ENCODE measurements at places on chromosomes 12 and 14.

- no peak for DNase-seq
These were observed 771 bp downstream of the DAAM1 start for GRCh38 chr14:59189091-59189785.

GRCh38 chr12:25126746-25127145 lies 68.2 kb downstream of the DNAI7 start:
- no peak for DNase-seq

GRCh38 chr12:120115066-120115465 lies 1.5 kb downstream of the RAB35 start:
- DNase-seq = no peak

DNA sequence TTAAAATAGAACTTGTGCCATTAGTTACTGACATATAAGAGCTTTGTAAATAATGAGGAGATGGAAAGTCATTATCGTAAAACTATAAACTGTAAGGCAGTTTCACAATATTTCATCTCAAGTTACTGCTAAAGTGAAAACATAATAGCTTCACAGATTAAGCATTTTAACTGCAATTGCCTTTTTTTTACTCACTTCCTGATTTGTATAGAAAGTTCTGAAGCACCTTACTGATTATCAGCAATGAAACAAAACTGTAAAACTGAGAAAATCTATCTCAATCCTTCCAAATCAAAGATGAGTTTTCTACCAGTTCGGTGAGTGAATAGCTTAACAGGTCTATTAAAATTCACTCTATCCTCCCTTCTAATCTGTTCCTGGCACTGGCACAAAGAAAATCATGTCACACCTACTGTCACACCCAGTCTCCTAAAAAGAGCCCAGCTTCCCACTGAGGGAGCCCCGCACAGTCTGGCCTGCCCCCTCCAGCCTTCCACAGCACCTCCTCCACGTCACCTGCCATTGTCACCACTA lies 161.4 kb upstream of the ABCD2 start:
- no peak for DNase-seq

- DNase-seq = no peak
These were observed 114.6 kb downstream of the FOXN3 start for GRCh38 chr14:89302396-89302950.

GRCh38 chr12:105053116-105053572 lies 31.1 kb downstream of the ALDH1L2 start:
- peak; percentile 41 for DNase-seq

GRCh38 chr12:124094188-124094587 lies 121.2 kb downstream of the ZNF664 start:
- DNase-seq = no peak

DNA sequence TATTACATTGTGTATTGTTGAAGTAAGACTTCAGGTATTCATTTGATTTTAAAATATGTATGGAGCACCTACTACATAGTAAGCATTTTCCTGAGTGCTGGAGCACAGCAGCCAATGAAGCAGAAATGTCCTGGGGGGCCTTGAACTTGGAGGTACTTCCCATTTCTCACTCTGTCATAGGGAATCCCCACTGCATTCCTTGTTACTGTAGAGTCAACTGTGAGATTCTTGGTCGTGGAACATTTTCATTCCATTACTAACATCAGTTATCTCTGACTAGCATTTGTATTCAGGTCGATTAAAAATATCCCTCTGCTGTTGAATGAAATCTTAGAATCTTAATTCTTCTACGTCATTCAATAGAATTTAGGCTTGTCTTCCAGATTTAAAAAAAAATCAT lies 66.7 kb downstream of the PDE3A start:
- no peak for DNase-seq

DNA sequence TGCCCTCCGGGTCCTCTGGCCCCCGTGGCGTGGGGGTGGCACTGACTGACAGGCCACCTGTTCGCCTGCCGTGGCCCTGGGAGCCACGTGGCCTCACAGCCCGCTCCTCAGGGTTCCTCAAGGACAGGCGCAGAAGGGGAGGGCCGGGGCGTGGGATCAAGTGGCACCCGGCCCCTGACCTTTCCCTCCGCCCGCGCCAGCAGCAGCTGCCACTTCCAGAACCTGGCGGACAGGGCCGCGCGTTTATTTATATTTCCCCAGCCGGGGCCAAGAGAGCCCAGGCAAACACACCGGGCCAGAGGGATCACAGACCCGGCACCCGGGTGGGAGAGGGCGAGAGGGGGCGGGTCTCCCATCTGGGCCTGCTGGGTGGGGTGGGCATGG lies 92.6 kb downstream of the RFLNA start:
- DNase-seq = no peak

DNA sequence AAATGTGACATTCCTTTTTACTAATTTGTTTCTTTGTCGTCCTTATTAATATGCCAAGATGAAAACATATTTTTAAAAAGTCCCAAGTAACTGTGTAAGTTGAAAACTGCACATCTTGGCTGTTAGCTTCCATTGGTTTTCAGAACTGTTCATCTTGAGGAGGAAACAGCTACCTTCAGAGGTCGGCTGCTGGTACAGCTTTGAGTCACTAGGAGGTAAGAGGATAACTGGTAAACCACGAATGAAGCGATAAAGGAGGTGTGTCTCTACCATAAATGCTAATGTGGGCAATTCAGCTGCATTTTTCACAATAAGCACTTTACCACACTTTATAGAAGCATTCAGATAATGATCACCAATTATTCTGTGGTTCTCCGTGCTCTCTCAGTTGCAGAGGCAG lies 137.5 kb upstream of the KRAS start:
- DNase-seq = no peak

- no peak for DNase-seq
These were observed 221.5 kb upstream of the HMGA2 start for GRCh38 chr12:65602610-65603295.

DNA sequence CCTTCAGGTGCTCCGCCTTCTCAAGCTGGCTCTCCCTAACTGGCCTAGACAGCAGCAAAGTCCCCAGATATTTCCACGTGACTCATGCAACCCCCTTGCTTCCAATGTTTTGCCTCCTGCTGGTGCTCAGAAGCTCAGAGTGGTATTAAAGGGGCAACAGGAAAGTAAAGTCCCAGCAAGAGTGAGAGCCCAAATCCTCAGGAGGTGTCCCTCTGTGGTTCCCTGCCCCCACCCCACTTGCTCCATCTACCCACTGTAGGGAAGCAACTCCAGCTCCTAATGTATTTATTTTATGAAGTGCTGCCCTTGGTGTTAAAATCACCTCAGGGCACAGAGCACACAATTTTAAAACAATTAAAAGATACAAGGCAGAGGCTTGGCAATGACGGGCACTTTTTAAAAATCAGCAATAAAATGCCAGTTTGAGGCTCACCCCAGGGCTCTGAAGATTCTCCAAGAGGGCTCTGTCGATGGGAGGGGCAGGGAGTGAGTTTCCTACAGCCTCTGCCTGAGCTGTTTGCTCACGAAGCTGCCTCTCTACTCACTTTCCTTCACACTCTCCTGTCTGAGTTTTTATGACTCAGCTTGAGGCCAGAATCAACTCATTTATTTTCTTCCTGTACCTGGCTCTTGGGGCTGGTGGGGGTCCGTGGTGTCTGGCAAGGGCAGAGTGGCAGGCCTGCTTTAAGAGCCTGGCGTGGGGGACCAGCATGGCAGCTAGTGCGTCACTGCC lies 81.9 kb upstream of the MAX start:
- no peak for DNase-seq

DNA sequence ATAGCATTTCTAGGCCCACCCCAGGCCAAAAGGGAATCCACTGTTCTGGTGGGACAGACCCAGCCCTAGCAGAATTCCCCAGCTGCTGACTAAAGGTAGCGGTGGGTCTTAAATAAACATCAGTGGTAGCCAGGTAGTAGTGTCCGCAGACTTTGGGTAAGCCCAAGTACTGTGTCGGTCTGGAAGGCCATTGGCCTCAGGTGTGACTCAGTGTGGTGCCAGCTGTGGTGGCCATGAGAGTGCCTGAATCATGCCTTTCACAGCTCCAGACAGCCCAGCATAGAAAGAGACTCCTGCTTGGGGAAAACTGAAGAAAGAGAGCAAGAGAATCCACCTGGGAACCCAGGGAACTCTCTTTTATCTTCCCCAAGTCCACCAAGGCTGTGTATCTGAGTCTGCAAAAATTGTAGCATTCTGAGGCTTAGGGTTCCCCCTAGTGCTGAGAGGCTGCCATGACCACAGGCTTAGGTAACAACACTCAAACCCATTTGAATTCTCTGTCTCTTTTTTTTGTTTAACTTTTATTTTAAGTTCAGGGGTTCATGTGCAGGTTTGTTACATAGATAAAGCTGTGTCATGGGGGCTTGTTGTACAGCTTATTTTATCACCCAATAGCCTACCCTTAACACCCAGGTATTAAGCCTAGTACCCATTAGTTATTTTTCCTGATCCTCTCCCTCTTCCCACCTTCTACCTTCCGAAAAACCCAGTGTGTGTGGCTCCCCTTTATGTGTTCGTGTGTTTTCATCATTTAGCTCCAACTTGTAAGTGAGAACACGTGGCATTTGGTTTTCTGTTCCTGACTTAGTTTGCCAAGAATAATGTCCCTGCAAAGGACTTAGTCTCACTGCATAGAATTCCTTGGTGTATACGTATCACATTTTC lies 16.7 kb upstream of the CD163L1 start:
- no peak for DNase-seq

DNA sequence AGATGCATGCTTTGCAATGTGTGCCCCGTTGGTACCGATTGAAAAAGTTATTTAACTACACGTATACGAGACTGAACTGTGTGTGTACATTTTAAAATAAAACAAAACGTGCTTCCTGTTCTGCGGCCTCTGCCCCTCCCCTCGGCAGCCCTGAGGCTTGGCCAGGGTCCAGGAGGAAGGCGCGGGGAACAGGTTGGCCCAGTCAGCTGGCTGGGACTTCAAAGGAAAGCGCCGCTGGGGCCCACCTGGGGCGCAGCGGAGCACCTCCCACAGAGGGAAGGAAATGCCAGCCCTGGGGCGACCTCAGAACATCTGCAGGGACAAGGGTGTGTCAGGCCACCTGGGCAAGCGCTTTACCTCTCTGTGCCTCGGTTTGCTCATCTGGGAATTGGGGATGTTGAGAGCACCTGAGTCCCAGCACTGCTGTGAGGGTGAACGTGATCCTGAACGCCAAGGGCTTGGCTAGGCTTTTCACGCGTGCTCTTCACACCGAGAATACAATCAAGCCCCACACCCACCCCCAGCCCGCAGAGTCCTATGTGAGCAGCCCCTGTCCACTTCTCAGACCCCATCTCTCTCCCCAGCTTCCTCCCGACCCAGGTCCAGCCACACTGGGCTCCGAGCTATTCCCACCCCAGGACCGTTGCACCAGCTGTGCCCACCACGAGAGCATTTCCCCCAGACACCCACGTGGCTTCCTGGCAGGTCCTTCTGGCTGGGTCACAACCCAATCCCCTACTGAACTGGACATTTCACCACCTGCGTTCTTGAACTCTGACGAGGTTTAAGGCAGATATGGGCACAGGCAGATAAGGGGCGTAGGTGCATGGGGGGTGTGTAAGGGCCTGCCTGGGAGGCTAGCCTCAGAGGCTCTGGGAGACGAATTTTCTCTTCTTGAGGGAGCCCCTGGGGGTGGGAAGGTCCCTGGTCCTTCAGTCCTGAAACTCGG lies 41.9 kb upstream of the NCOR2 start:
- peak; percentile 55 for DNase-seq

DNA sequence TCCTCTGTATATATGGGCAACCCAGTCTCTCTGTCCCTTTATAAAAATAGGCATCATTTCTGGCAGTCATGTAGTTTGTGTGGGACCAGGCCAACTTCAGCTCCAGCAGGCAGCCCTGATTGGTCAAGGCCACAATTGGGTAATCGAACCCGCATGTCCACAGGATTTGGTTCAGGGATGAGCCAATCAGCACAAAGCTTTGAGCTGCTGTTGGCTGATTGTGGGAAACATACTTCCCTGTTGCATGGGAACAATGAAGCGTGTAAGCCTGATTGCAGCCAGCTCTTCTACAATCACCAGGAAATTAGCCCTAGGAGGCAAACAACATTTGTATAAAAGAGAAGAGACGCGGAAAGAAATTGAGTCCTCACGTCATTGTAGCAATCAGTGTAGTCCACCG lies 328.6 kb downstream of the PCNX1 start:
- no peak for DNase-seq

DNA sequence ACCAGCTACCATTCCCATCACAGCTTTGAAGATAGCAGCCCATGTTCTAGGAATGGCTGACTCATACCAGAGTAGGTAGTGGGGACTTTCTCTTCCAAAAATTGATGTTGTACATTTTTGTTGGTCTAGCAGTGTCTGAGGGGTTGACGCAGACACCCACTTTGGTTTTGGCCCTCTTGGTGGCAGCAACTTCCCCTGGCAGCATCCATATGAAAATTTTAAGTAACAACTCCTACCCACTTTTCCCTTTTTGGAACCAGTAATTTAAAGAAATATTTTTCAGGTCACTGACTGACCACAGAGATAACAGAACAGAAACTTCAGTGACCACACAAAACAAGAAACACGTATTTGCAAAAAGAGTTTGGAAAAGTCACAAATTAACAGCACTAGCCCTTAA lies 162.0 kb upstream of the TMCC3 start:
- no peak for DNase-seq

- DNase-seq = no peak
These were observed 47.1 kb downstream of the NCOR2 start for GRCh38 chr12:124520265-124520701.

GRCh38 chr12:30796313-30796780 lies 41.6 kb upstream of the CAPRIN2 start:
- no peak for DNase-seq

GRCh38 chr12:111368291-111368787 lies 556 bp downstream of the PHETA1 start:
- no peak for DNase-seq

DNA sequence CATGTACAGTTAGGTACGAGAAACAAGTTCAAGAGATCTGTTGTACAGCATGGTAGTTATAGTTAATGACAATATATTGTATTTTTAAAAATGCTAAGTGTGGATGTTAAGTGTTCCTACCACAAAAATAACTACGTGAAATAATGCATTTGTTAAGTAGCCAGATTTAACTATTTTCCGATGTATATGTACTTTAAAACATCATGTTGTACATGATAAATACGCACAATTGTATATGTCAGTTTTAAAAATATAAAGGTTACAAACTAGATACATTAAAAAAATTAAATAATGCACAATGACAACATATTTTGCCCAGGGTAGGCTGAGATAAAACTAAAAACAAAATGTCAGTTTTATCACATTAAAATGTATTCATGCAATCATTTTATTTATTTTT lies 285.1 kb upstream of the DCN start:
- DNase-seq = no peak

- DNase-seq = no peak
These were observed 48.2 kb downstream of the PPM1H start for GRCh38 chr12:62886796-62887195.

- no peak for DNase-seq
These were observed 9.7 kb downstream of the RAN start for GRCh38 chr12:130881548-130881947.

DNA sequence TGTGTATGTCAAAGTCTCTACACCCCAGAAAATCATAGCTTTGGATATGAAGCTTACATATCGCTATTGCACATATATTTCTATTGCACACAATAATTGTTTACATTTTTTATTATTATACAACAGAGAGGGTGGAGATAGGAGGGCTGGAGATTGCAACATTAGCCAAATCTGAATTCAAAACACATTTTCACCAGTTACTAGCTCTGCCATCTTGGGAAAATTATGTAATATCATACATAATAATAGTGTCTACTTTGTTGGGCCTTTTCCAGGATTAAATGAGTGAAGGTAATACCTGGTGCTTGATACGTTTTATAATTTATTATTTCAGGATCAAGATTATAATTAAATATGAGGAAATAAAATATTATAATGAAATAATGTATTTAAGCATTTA lies 507.4 kb upstream of the TBX3 start:
- DNase-seq = no peak

All from activated naive CD8-positive, alpha-beta T cell treated with anti-CD3 and anti-CD28 coated beads, Interleukin-2, amount 50 U/mL, for 16 hours (primary cell).